Lung microvascular endothelial cell (primary cell): ENCODE measurements at places on chromosomes 5 and 9. TPM values are rescaled to one million over a fixed set of nuclear protein-coding genes. Genes with fewer than 3 reads are reported as not detected.

NR2F1 gene
- 30.5 and 118 TPM in 2 replicates for total RNA-seq

DNA sequence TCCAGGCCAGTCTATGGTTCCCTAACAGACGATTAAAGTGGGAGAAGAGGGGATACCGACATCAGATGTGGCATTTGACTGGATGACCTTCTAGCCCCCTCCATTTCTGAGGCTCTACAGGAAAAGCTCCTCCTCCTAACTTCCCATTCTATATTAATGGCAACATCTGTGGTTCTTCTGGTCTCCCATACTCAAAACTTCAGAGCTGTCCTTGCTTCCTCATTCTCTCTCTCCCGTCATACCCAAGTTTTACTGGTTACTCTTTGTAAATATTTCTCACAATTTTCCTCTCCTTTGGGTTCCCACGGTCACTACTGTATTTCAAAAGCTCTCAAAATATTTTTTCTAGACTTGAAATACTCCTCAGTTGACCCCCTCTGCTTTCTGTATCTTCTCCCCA is 36.0 kb upstream of the IL7R start:
- no peak for DNase-seq

- no peak for DNase-seq
Observed at GRCh38 chr5:102216678-102217077, 79.4 kb downstream of the SLCO4C1 start.

- no peak for DNase-seq
Observed at GRCh38 chr9:99135456-99135855, 30.5 kb downstream of the TGFBR1 start.

GRCh38 chr9:35484406-35484805 is 5.5 kb upstream of the RUSC2 start:
- no peak for DNase-seq

DNA sequence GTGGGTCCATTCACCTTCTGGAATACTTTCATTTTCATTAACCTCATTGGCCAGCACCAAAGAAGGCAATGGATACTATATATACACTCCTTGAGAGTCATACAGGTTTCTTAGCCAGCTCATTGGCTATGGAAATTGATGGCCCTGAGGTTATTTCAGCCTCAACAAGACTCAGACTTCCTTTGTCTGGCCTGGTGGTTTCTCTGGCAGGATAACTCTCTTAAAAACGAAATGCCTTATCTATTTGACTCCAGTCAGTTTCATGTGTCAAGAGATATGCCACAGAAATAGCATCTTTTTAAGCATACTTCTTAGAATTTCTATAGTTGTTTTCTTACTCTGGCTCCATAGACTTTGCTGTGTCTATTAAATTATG is 28.9 kb downstream of the CDH9 start:
- no peak for DNase-seq

DNA sequence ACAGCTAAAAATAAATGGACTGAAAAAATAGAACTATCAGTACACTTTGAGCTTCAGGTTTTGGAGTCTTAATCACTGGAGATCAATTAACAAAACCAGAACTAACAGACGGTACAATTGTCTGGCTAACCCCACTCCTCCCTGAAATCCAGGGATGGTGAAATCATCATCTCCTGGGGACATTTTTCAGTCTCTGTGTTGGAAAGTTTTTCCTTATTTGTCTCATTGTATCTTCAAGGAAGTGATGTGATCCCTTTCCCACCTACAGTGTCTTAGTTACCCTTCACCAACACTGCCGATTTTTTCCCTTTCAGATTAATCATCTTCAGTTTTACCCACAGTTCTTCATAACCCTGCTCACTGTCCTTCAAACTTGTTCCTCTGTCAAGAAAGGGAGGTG is 81.9 kb downstream of the MAP1B start:
- DNase-seq = peak; percentile 17

DNA sequence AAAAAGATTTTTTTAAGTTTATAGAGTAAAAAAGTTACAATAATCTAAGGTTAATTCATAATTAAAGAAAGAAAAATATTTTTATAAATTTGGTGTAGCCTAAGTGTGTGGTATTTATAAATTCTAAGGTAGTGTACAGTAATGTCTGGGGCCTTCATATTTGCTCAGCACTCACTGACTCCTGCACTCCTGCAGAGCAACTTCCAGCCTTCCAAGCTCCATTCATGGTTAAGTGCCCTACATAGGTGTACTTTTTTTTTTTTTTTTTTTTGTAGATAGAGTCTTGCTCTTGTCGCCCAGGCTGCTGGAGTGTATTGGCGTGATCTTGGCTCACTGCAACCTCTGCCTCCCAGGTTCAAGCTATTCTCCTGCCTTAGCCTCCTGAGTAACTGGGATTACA is 10.1 kb downstream of the ACOT12 start:
- DNase-seq = no peak

- no peak for DNase-seq
Observed at GRCh38 chr5:10515492-10515891, 48.4 kb upstream of the ANKRD33B start.

DNA sequence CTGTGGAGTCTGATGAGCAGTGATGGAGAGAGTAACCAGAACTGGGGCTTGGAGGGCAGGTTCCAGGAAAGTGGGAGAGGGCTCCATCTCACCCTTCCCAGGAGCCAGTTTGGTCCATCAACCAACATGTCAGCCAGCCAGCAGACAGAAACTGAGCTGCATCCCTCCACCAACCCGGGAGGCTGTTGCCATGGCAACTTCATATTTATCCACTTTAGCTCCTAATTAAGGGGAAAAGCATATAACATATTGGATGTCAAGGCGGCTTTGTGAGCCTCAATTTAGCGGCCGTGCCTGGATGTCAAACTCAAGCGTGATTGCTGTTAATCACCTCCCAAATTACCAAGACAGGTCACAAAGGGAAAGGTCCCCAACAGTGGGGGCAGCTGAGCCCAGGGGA is 81.5 kb upstream of the ARAP3 start:
- no peak for DNase-seq
